ENCODE measurements at places on chromosomes 5 and 9. TPM values are rescaled to one million over a fixed set of nuclear protein-coding genes. Genes with fewer than 3 reads are reported as not detected.

Gene DMRT2
- 0.52 TPM for total RNA-seq

GRCh38 chr9:35790385-35791296, 750 bp upstream of the NPR2 start:
- no peak overlapping the region for H3K4me3 ChIP-seq
- H3K27me3 ChIP-seq = no peaks in the 10 kb centered on the region
- peak; percentile 92 for DNase-seq

DNA sequence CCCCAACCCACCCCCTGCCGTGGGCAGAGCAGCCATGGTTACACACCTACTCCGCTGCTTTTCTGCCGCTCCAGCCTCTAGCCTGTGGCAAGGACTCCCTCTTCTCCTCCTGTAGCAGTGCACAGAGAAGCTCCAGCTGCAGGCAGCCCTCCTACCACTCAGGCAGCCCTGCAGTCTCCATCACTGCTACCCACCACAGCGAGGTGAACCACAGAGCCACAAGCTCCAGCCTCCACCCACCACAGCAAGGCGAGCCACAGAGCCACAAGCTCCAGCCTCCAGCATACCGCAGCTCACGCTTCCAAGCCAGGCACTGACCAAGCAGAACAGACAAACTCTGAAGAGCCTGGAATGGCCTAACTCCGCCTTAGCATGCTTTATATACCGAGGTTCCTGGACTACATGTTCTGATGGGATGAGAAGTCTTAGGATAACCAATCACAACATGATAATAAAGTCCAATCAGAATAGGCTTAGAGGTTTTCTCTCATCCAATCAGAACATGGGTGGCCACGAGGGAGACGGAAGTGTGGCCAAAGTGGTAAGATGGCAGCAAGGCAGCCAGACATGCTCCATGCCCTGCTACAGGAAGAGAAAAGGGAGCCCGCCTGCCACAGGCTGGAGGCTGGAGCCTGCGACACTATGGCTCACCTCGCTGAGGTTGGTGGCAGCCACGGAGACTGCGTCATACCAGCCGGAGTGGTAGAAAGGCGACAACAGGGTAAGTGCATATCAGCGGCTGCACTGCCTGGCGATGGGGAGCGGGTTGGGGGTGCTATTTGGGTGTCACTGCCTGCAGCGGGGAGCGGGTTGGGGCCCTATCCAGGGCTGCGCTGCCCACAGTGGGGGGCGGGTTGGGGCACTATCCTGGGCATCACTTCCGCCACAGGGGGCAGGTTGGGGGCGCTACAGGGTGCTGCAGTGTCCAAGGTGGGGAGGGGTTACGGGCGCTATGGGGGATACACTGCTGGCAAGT, 75.8 kb upstream of the PCAT7 start:
- H3K4me3 ChIP-seq = no peak overlapping the region
- H3K36me3 ChIP-seq = no peaks in the 10 kb centered on the region
- no peaks in the 10 kb centered on the region for H3K27me3 ChIP-seq
- no peak for DNase-seq

GRCh38 chr5:87034557-87034956, 233.1 kb upstream of the RASA1 start:
- no peak overlapping the region for H3K27ac ChIP-seq
- no peak overlapping the region for H3K4me3 ChIP-seq
- DNase-seq = no peak
- H3K36me3 ChIP-seq = no peaks in the 10 kb centered on the region
- H3K4me1 ChIP-seq = no peaks in the 10 kb centered on the region

Gene TENT4A
- 24.3 TPM for total RNA-seq

DNA sequence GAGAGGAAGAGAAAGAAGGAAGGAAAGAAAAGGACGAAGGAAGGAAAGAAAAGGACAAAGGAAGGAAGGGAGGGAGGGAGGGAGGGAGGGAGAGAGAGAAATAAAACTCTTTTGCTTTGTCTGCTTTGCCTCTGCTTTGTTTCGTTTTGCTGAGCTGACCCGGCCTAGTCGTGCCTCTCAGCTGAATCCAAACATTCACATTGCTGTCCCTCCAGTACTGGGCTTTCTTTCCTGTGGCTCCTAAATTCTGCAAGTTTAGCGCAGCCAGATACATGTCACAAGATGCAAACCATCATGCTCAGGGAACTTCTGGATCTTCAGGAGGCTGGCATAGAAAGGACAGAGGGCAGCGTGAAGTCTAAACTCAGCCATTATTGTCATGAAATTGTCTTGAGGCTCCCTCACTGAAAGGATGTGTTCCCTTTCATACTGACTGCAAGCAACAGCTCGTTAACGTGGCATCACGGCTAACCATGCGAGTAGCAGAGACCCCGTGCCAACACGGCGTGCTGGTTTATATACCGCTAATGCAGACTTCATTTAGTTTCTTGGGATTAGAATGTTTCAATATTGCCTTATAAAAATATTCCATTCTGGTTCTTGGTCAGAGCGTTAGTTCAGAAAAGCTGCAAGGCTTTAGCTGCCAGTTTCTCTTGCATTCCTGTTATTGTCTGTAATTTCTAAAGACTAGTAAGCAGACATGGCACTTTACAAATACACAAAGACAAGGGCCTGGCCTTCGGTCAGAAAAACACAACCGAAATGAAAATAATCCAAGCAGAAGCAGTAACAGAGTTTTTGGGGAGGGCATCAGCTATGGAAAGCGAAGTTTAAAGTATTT, 94.2 kb downstream of the TMEM174 start:
- H3K4me3 ChIP-seq = no peak overlapping the region
- H3K4me1 ChIP-seq = peaks cover 2% of the 10 kb centered on the region
- H3K27ac ChIP-seq = peak overlapping the region; percentile 56
- DNase-seq = peak; percentile 34
- H3K36me3 ChIP-seq = no peaks in the 10 kb centered on the region
- peaks cover 18% of the 10 kb centered on the region for H3K27me3 ChIP-seq

- no peaks in the 10 kb centered on the region for H3K4me1 ChIP-seq
- peak; percentile 49 for DNase-seq
- no peak overlapping the region for H3K4me3 ChIP-seq
- H3K36me3 ChIP-seq = no peaks in the 10 kb centered on the region
- H3K27ac ChIP-seq = no peak overlapping the region
Measured at GRCh38 chr5:82807021-82807420, 270.2 kb downstream of the TMEM167A start.

DNA sequence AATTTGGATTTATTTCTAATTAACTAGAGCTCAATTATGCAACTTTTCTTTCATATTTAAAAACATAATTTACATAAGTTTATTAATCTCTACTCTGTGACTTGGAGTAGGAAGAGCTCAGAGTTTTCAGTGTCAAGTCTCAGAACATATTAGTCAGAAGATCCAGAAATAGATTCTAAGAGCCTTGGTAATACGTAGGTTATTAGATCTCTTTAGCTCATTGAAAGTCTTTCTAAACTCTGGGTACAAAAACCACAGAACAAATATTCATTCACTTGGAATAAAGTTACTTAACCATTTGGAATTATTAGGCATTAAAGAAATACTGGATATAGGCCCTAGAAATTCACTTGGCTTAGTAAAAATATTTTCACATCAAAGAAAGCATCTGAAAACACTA, 26.3 kb upstream of the ISCA1 start:
- H3K27ac ChIP-seq = no peak overlapping the region
- no peak for DNase-seq
- no peaks in the 10 kb centered on the region for H3K27me3 ChIP-seq
- no peaks in the 10 kb centered on the region for H3K4me1 ChIP-seq

DNA sequence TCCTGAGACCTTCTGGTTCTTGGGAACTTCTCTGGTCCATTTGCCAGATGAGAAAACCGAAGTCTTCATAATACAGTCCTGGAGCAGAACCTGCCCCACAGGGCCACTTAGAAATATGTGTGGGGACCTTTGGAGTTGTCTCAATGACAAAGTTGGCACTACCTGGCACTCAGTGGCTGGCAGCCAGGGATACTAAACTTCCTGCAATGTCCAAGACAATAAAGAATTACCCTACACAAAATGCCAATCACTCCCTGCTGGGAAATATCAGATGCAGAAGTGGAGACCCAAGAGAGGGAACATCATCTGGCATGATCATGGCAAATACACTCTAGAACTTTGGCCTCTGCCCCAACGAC, 29.6 kb downstream of the ADRB2 start:
- H3K27ac ChIP-seq = peak overlapping the region; percentile 4
- no peak for DNase-seq
- no peaks in the 10 kb centered on the region for H3K36me3 ChIP-seq
- no peak overlapping the region for H3K4me3 ChIP-seq

DNA sequence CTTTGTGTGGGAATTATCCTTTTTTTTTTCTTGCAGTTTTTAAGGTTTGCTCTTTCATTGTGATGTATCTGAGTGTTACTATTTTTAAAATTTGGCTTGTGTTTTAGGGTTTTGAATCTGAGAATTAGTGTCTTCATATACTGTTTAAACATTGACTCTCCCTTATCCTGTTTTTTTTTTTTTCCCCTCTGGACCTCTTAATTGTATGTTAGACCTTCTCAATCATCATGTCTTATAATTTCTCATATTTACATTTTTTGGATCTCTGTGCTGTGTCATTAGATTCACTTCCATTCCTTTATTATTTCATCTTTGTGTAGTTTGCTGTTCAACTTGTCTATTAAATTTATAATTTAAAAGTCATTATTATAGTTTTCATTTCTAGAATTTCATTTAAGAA, 47.0 kb downstream of the SCAMP1 start:
- no peaks in the 10 kb centered on the region for H3K36me3 ChIP-seq
- H3K4me3 ChIP-seq = no peak overlapping the region
- no peaks in the 10 kb centered on the region for H3K4me1 ChIP-seq
- DNase-seq = no peak
- no peaks in the 10 kb centered on the region for H3K27me3 ChIP-seq

GRCh38 chr9:81086416-81086815, 602.9 kb downstream of the TLE1 start:
- H3K36me3 ChIP-seq = no peaks in the 10 kb centered on the region
- no peak overlapping the region for H3K27ac ChIP-seq
- no peaks in the 10 kb centered on the region for H3K27me3 ChIP-seq
- DNase-seq = no peak
- no peak overlapping the region for H3K4me3 ChIP-seq
- H3K4me1 ChIP-seq = peaks cover 11% of the 10 kb centered on the region

DNA sequence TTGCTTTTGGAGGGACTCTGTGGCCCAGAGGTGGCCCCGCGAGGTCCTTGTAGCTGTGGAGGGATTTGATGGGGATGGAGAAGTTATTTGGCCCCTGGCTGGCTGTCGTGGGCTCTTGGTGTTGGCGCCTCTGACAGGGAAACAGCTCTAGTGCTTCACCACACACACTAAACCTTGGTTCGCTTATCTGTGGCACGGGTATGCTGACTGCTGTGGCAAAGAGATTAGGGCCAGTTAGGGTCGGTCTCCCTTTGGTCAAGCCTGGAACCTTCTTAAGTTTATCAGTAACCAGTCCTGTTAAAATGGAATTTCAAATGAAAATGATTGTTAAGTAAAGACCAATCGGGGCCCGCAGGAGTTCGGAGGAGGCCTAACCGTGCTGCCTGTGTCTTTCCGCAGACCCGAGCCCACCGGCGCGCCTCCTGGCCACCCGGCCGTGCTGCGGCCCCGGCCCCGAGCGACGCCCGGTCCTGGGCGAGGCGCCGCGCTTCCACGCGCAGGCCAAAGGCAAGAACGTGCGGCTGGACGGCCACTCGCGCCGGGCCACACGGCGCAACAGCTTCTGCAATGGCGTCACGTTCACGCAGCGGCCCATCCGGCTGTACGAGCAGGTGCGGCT, 28.4 kb downstream of the NEURL1B start:
- no peak for DNase-seq
- H3K4me1 ChIP-seq = peaks cover 37% of the 10 kb centered on the region
- H3K36me3 ChIP-seq = peaks cover 9% of the 10 kb centered on the region
- H3K27ac ChIP-seq = no peak overlapping the region
- H3K4me3 ChIP-seq = no peak overlapping the region
- H3K27me3 ChIP-seq = no peaks in the 10 kb centered on the region

DNA sequence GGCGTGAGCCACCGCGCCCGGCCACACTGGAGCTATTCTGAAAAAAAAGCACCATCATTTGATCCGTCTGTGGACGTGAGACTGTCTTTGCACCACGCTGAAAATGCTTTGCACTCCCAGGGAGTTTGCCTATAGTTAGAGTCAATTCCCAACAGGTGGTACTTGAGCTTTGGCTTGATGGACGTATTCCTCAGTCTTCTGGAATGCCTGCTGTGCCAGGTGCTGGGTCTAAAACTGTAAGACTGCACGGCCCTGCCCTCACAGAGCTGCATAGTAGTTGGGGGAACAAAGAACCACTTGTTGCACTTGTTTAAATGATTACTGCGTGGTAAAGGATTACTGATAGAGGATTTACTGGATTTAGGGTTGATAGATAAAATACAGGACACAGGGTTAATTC, 3.4 kb upstream of the CCNO start:
- no peak for DNase-seq
- no peaks in the 10 kb centered on the region for H3K36me3 ChIP-seq
- no peak overlapping the region for H3K4me3 ChIP-seq
- peaks cover 51% of the 10 kb centered on the region for H3K27me3 ChIP-seq
- H3K27ac ChIP-seq = no peak overlapping the region

DNA sequence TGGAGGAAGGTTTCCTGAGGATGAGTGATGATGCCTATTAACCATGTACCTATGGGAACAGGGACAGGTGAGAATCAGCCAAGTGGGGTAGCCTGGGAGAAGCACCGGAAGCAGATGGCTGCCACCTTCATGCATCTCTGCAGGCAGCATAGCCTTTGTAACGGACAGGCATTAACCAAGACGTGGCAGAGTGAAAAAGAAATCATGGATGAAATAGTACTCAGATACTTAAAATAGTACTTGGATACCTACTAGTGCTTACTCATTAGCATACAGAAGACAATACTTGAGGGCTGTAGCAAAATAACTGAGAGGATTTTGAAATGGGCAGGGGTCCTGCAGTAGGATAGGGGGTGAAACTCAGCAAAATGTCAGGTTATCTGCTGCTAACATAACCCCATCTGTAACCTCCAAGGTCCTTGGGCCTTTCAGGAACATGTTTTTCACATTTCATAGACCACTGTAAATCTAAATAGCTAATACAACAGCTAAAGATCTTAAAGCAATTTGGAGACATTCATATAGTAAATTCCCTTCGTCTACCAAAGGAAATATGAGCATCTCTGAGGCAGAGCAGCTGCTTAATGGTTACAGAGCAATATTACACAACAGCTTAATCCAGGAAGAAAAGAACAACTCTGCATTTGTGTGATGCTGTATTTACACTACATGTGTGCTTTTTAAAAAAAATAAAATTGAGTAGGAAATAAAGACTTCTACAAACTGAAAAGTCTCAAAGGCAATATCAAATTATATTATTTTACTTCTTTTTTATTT, 154.3 kb downstream of the NFIB start:
- no peak overlapping the region for H3K4me3 ChIP-seq
- no peak overlapping the region for H3K27ac ChIP-seq
- DNase-seq = peak; percentile 86
- no peaks in the 10 kb centered on the region for H3K27me3 ChIP-seq
- H3K36me3 ChIP-seq = peaks cover 5% of the 10 kb centered on the region
- no peaks in the 10 kb centered on the region for H3K4me1 ChIP-seq

GRCh38 chr9:97617939-97618416, 15.2 kb downstream of the TSTD2 start:
- H3K27me3 ChIP-seq = no peaks in the 10 kb centered on the region
- peaks cover 17% of the 10 kb centered on the region for H3K36me3 ChIP-seq
- H3K4me3 ChIP-seq = no peak overlapping the region
- H3K27ac ChIP-seq = no peak overlapping the region
- no peaks in the 10 kb centered on the region for H3K4me1 ChIP-seq
- no peak for DNase-seq
